Brain (organoid and tissue), 16 donors: ENCODE measurements at places on chromosomes 5 and 9. TPM values are rescaled to one million over a fixed set of nuclear protein-coding genes. Genes with fewer than 3 reads are reported as not detected.

Gene PROB1
- 1.7 TPM for polyA plus RNA-seq

Gene LOX
- polyA plus RNA-seq: 1.8 TPM

Gene CDH9
- polyA plus RNA-seq: 0.37 TPM

Gene ZNF782
- 1.8 TPM for polyA plus RNA-seq

Gene NDUFA8
- 207 TPM for polyA plus RNA-seq

Gene DOK3
- 1.8 TPM for polyA plus RNA-seq

Gene ACOT12
- polyA plus RNA-seq: not detected

Gene BASP1
- 358 TPM for polyA plus RNA-seq

Gene SLC34A3
- not detected for polyA plus RNA-seq

Gene GABRP
- polyA plus RNA-seq: 0.68 TPM

Gene BTNL8
- polyA plus RNA-seq: 0.42 TPM

Gene NR6A1
- 0.53 TPM for polyA plus RNA-seq

Gene GFI1B
- not detected for polyA plus RNA-seq

Gene PCDHA7
- 0.25 TPM for polyA plus RNA-seq

Gene MARCOL
- not detected for polyA plus RNA-seq

Gene GBA2
- polyA plus RNA-seq: 56.0 TPM

Gene PCDHGB4
- 0.73 TPM for polyA plus RNA-seq

Gene FGF1
- polyA plus RNA-seq: 58.0 TPM

Gene ANGPTL2
- 14.9 TPM for polyA plus RNA-seq

Gene HRCT1
- polyA plus RNA-seq: 4.0 TPM

Gene ALDOB
- 0.66 TPM for polyA plus RNA-seq

Gene RANBP3L
- 2.5 TPM for polyA plus RNA-seq

Gene LPAR1
- 53.3 TPM for polyA plus RNA-seq

Gene CTNND2
- polyA plus RNA-seq: 50.4 TPM

Gene SLC4A9
- polyA plus RNA-seq: not detected

Gene OSTF1
- polyA plus RNA-seq: 28.3 TPM

Gene GLIPR2
- polyA plus RNA-seq: 16.2 TPM

Gene ACSL6
- polyA plus RNA-seq: 4.8 TPM

Gene GPR151
- not detected for polyA plus RNA-seq

Gene GRIA1
- polyA plus RNA-seq: 31.0 TPM

Gene DAP
- 155 TPM for polyA plus RNA-seq

Gene AK8
- 4.6 TPM for polyA plus RNA-seq

Gene TICAM2
- not detected for polyA plus RNA-seq

Gene ZNF608
- 15.6 TPM for polyA plus RNA-seq

Gene SVEP1
- 0.49 TPM for polyA plus RNA-seq

Gene C9orf153
- not detected for polyA plus RNA-seq

Gene SLC6A18
- not detected for polyA plus RNA-seq

Gene OR4F3
- polyA plus RNA-seq: not detected

Gene SAXO1
- polyA plus RNA-seq: not detected

Gene PCA3
- not detected for polyA plus RNA-seq

Gene MAP3K1
- 6.1 TPM for polyA plus RNA-seq

Gene DYNC2I2
- 320 TPM for polyA plus RNA-seq

Gene TAF11L14
- not detected for polyA plus RNA-seq

Gene DIPK1B
- polyA plus RNA-seq: 35.5 TPM

Gene EGFL7
- polyA plus RNA-seq: 36.4 TPM

Gene TNFSF8
- polyA plus RNA-seq: 0.27 TPM

Gene TNFAIP8
- 8.9 TPM for polyA plus RNA-seq

Gene CCNJL
- 8.4 TPM for polyA plus RNA-seq

Gene GTF2H2
- polyA plus RNA-seq: 4.1 TPM

Gene FOXD1
- polyA plus RNA-seq: 7.1 TPM

Gene TRPM6
- polyA plus RNA-seq: 0.32 TPM

Gene FSTL4
- 7.9 TPM for polyA plus RNA-seq

Gene SPINK1
- not detected for polyA plus RNA-seq

Gene GMCL2
- not detected for polyA plus RNA-seq
